ENCODE measurements at places on chromosomes 3 and 15. TPM values are rescaled to one million over a fixed set of nuclear protein-coding genes. Genes with fewer than 3 reads are reported as not detected.

DNA sequence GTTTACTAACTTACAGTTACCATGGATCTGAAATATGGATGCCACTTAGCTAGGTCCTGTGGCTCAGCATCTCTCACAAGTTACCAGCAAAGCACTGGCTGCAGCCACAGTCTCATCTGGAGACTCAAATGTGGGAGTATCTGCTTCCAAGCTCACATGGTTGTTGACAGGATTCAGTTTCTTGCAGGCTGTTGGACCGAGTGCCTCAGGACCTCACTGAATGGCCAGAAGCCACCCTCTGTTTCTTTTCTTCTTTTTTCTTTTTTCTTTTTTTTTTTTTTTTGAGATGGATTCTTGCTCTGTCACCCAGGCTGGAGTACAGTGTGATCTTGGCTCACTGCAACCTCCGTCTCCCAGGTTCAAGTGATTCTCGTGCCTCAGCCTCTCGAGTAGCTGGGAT is 20.1 kb upstream of the AMOTL2 start:
- no peaks in the 10 kb centered on the region for H3K4me1 ChIP-seq
- no peak overlapping the region for H3K4me3 ChIP-seq
- H3K27ac ChIP-seq, result no peak overlapping the region
- H3K27me3 ChIP-seq, result peaks cover 15% of the 10 kb centered on the region

DNA sequence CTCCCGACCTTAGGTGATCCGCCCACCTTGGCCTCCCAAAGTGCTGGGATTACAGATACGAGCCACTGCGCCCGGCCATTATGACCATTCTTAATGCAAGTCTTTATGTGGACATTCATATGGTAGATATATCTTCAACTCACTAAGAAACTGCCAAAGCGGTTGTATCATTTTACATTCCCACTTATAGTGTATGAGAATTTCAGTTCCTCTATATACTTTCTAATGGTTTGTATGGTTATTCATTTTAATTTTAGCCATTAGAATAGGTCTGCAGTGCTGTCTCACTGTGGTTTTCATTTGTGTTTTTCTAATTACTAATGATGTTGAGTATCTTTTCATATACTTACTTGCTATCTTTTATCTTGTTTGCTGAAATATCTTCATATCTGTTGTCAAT is 32.5 kb downstream of the TCF12 start:
- peaks cover 27% of the 10 kb centered on the region for H3K36me3 ChIP-seq
- H3K4me3 ChIP-seq, result no peak overlapping the region
- no peaks in the 10 kb centered on the region for H3K4me1 ChIP-seq
- H3K27me3 ChIP-seq, result no peaks in the 10 kb centered on the region
- H3K27ac ChIP-seq, result no peak overlapping the region

The DALRD3 gene
- total RNA-seq, result 21.6 TPM

The MORC1 gene
- not detected for total RNA-seq

The CMSS1 gene
- total RNA-seq, result 28.0 TPM

The SKOR1 gene
- 0.25 TPM for total RNA-seq

GRCh38 chr3:14241716-14242115 is 63.1 kb downstream of the LSM3 start:
- no peak overlapping the region for H3K27ac ChIP-seq
- H3K36me3 ChIP-seq, result no peaks in the 10 kb centered on the region
- H3K27me3 ChIP-seq, result peaks cover 24% of the 10 kb centered on the region
- H3K4me1 ChIP-seq, result no peaks in the 10 kb centered on the region
- no peak overlapping the region for H3K4me3 ChIP-seq

DNA sequence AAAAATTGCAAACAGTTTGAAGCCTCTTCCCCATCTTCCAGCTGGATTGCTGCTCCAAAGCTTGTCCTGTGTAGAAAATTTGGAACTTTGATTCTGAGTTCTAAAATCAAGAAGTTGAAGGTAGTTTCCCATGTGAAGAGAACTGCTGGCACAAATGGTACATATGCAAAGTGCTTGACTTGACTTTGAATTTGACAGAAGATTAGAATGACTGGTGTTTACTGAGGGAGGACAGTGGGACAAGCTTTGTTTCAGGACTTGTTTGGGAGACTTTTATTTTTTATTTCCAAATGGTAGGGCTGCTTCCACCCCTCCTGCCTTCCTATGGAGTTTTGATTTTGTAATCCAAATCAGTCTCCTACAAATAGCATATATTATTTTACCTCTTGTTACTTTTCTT is 7.4 kb downstream of the ZFAND6 start:
- no peak for DNase-seq
- H3K27ac ChIP-seq, result no peak overlapping the region
- no peaks in the 10 kb centered on the region for H3K27me3 ChIP-seq
- peaks cover 6% of the 10 kb centered on the region for H3K36me3 ChIP-seq
- H3K4me1 ChIP-seq, result peaks cover 40% of the 10 kb centered on the region

The SLC9C1 gene
- total RNA-seq, result not detected

Measured in activated CD4-positive, alpha-beta memory T cell treated with anti-CD3 and anti-CD28 coated beads, Interleukin-2, amount 10 ng/mL, durations not matched to agents 7 days and 5 days (primary cell).